ENCODE measurements at places on chromosomes 5 and 9.

DNA sequence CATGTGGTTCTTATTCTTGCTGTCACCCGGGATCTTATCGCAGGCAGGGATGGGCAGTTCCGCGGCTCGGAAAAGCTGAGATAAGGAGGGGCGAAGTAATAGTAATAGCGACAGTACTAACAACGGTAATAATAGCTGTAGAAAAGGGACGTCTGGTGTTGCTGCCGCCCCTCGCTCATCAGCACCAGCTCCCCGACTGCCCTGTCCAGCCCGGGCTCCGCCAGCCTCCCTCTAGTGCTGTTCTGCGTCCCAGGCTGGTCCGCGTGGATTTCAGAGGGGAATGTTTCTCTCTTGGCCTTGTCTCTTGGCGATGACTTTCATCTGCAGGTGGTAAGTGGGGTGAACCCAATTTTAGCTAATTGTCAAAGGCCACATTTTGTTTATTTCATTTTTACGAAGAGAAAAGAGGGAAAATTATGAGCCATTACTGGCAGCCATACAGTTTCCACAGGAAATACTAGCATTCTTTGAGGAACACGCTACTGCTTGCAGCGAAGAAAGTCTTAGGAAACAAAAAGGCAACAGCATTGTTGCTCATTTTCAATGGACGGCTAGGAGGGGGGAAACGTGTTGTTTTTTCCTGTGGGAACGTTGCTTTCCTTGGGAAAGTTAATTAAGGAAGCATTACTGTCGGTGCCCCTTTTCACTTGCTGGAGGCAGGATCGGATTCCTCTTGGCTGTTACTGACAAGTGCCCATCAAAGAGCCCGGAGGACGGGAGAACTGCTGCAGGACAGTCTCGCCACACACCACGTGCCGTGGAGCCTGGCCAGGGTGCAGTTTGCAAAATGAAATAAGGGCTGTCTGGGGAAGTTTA, 762 bp downstream of the SNCAIP start:
- DNase-seq: no peak

DNA sequence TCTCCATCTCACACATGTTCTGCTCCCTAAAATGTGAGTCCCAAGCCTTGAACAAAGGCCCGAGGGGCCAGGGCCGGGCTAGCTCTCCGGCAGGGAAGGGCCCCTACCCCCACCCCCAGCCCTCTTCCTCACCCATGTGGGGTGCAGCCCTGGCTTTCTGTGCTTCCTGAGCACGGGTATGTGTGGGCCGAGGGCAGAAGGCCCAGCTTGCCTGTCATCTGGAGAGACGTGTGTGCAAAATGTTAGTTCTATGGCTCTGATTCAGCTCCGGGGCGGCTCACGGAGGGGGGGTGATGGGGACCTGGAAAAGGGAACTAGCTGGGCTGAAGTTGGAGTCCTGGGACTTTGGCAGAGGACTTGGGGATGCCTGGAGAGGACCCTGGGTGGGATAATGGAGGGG, 90.3 kb upstream of the ARAP3 start:
- DNase-seq: no peak

- no peak for DNase-seq
Observed at GRCh38 chr5:178627259-178627598, 379 bp upstream of the CLK4 start.

DNA sequence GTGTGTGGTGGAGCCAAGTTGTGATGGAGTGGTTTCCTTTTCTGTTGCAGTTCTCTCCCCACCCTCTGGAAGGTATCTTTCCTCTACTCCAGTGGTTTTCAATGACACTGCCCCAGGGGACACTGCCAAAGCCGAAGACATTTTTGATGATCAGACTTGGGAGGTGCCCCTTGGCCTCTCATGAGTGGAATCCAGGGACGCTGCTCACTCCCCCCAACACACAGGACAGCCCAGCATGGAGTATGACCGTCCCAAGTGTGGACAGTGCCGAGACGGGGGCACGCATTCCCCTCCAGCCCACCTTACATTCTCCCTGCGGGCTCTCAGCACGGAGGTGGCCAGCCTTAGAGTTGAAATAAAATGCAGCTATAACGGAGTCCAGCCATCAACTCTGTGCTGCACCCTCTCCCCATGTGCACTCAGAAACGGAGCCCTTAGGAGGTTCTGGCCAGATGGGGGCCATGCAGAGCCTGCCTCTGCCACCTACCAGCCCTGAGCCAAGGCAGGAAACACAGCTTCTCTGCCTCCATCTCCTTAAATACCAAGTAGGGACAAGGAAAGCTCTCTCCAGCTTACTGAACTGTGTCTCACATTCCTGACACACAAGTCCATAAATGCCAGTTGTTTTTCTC, 150.8 kb downstream of the ROR2 start:
- no peak for DNase-seq

GRCh38 chr9:216866-217265, 2.2 kb downstream of the DOCK8 start:
- no peak for DNase-seq

DNA sequence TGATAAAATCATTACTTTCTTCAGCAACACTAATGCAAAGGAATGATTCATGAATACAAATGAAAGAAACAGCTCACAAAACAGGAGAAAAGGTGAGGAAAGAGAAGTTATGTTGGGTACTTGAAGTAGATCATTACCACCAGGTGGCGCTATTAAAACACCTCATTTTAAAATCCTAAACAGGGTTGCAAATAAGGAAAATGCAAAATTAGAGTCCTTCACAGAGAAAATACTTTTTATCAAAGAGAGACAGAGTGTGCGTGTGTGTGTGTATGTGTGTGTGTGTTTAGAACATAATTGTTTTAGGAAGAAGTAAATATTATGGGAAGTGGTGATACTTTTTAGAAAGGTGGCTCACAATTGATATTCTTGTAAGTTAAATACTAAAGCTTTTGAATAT, 49.5 kb upstream of the CD180 start:
- DNase-seq: no peak

DNA sequence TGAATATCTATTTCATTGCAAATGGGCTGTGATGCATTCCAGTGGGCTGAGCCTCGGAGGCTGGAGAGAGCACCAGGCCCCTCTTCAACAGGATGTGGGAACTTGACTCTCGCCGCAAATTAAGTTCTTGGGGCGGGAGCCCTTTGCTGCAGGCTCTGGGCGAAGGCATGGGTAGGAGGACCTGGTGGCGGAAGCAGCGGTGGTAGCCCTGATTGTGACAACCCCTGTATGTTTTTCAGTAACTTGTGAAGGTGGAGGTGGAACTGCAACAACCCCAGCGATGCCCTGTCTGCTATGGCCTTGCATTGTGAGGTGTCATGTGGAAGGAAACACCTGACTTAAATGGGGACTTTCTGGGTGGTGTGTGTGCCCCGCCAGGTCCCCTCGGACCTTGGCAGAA, 9.4 kb downstream of the FYB1 start:
- no peak for DNase-seq

DNA sequence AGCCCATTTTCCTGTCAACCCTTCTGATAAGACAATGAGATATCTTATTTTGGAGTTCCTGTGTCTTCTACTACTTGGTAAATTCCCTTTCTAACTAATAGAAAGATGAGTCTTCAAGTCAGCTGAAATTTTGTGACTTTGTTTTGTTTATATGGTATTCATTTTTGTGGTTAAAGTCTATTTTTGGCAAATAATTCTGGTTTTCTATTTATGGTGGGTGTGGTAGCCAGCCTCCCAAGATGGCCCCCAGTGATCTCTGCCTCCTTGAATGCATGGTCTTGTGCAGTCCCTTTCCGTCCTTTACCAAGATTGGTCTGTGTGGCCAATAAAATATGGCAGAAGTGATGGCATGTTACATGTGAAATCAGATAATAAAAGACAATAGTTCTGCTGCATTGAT, 91.5 kb downstream of the NR3C1 start:
- no peak for DNase-seq

All from NCI-H2081 treated with DMSO at 0.1 percent for 48 hours (cell line).